Stimulated activated CD8-positive, alpha-beta memory T cell treated with anti-CD3 and anti-CD28 coated beads, Interleukin-7, amount 100 ng/mL, for 4 hours (primary cell): ENCODE measurements at places on chromosomes 2 and 18.

DNA sequence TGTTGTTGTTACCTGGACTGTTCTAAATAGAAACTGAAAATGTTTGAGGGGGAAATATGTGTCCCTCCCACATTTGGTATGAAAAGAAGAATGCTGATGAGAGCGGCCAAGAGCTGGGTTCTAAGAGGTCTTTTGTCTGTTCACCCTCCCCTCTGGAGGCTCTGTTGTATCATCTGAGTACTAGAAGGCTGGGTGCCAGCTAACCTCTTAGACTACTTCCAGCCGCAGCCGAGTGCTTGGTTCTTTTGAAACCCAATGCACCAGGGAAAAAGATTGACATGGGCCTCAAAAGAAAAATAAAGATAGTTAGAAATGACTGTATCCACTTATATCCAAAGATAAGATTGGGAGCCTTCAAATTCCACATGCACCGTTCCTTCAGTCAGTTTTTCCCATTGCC is 255.9 kb downstream of the TXNL1 start:
- DNase-seq, result no peak

DNA sequence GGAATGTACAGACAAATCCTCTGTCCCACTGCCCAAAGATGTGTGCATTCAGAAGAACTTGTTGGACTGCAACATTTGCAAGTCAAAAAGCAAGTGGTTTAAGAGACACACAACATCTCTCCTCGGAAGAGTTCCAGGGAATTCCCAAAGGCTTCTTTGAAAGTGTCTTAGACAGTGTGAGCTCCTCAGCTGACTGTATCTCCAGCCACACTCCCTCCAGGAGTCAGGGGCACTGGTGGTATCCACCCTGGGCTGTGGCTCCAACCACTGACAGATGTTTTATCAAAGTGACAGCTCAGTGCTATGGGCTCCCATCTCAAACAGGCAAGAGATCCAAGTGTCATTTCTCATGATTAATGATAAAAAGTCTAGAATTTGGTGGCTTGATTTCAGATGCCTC is 48.5 kb downstream of the ALK start:
- DNase-seq, result no peak

DNA sequence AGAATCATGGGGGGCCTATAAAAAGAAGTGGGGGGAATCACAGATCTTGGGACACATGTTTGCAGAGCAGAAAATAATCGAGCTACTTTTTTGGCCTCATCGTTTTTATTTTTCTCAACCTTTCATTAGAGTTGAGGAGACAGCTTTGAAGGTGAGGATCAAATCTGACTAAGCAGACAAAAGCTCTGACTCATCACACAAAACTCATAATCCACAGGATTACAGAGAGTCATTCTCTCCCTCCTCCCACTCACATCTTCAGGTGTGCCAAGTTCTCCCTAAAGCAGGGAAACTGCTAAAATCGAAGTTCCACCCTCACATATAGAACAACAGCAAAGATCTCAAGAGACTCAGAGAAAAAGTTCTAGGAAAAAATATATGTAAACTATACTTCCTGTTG is 15.6 kb downstream of the BAZ2B start:
- DNase-seq, result no peak

GRCh38 chr2:174763780-174764179 is 492 bp downstream of the CHRNA1 start:
- no peak for DNase-seq

DNA sequence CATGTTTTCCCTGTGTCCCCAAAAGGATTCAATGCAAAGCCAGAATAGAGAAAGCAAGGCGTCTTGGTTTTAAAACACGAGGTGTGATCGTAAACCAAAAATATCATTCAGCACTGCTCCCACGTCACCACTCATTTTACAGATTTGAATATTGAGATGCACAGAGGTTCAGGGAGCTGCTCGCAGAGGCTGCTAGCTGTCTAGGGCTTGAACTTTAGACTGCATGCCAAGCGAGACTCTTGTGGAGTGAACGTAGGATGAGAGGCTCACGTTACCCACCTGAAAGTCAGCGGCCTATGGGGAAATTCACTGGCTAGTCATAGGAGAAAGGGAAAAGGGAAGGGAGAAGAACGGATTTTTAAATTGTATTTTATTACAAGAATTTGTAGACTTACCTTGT is 130.1 kb downstream of the MBP start:
- no peak for DNase-seq

GRCh38 chr18:2302628-2303516 is 268.4 kb downstream of the METTL4 start:
- DNase-seq, result no peak

- no peak for DNase-seq
Observed at GRCh38 chr2:201964631-201965206, 68.9 kb upstream of the FZD7 start.

DNA sequence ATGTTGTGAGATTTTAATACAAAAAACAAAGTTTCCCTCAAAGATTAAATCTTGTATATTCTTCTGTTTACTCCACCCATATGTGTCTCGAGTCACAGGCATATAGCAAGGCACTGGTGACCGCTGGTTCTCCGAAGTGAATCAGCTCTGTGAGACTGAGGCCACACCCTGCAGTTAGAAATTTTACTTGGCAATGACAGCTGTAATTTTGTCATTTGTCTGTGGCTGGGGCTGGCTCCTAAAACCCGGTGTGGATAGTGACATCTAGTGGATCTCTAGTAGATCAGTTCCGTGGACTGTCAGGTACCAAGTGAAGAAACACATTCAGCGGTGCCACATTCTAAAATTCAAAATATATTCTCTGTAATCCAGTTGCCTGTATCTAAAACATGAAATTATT is 278.0 kb downstream of the NEDD4L start:
- DNase-seq, result no peak
